Kidney (tissue), 22 donors: ENCODE measurements at places on chromosomes 16 and 17. TPM values are rescaled to one million over a fixed set of nuclear protein-coding genes. Genes with fewer than 3 reads are reported as not detected.
A peak's percentile ranks its signal among the peaks of the same experiment; 100 is the strongest.

- H3K27me3 ChIP-seq = no peaks in the 10 kb centered on the region
- H3K36me3 ChIP-seq = peaks cover 54% of the 10 kb centered on the region
- no peaks in the 10 kb centered on the region for H3K4me1 ChIP-seq
- DNase-seq = no peak
- H3K27ac ChIP-seq = no peak overlapping the region
Observed at GRCh38 chr17:67733449-67733848, 15.7 kb downstream of the NOL11 start.

DNA sequence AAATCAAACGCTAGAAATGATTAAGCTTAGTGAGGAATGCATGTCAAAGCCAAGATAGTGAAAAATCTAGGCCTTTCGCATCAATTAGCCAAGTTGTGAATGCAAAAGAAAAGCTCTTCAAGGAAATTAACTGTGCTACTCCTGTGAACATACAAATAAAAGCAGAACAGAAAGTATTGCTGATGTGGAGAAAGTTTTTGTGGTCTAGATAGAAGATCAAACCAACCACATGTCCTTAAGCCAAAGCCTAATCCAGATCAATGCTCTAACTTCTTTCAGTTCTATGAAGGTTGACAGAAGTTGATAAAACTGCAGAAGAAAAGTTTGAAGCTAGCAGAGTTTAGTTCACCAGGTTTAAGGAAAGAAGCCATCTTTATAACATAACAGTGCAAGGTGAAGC lies 1044.6 kb downstream of the CDH11 start:
- no peaks in the 10 kb centered on the region for H3K4me1 ChIP-seq
- no peak overlapping the region for H3K4me3 ChIP-seq
- H3K36me3 ChIP-seq = no peaks in the 10 kb centered on the region
- no peak overlapping the region for H3K27ac ChIP-seq
- H3K27me3 ChIP-seq = no peaks in the 10 kb centered on the region
- DNase-seq = no peak

- H3K4me1 ChIP-seq = no peaks in the 10 kb centered on the region
- H3K36me3 ChIP-seq = no peaks in the 10 kb centered on the region
- H3K27me3 ChIP-seq = no peaks in the 10 kb centered on the region
- H3K27ac ChIP-seq = no peak overlapping the region
Observed at GRCh38 chr17:33013596-33014375, 22.1 kb downstream of the SPACA3 start.

DNA sequence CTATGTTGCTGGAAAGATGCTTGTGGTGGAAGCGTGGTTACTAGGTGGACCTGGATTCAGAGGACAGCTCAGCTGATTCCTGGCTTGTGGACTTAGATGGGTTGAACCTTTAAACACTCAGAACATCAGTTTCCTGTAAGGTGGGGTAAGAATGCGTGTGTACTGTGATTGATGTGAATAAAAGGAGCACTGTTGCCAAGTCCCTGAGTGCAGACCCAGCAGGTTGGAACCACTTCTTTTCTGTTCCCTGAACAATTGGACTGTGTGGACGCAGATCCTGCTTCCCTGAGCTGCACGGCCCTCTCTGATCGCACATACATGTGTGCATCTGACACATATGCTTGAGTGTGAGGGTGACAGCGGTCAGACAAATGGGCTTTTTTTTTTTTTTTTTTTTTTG lies 37.5 kb downstream of the RPTOR start:
- H3K36me3 ChIP-seq = no peaks in the 10 kb centered on the region
- no peak overlapping the region for H3K4me3 ChIP-seq
- no peaks in the 10 kb centered on the region for H3K4me1 ChIP-seq
- H3K27ac ChIP-seq = no peak overlapping the region

DNA sequence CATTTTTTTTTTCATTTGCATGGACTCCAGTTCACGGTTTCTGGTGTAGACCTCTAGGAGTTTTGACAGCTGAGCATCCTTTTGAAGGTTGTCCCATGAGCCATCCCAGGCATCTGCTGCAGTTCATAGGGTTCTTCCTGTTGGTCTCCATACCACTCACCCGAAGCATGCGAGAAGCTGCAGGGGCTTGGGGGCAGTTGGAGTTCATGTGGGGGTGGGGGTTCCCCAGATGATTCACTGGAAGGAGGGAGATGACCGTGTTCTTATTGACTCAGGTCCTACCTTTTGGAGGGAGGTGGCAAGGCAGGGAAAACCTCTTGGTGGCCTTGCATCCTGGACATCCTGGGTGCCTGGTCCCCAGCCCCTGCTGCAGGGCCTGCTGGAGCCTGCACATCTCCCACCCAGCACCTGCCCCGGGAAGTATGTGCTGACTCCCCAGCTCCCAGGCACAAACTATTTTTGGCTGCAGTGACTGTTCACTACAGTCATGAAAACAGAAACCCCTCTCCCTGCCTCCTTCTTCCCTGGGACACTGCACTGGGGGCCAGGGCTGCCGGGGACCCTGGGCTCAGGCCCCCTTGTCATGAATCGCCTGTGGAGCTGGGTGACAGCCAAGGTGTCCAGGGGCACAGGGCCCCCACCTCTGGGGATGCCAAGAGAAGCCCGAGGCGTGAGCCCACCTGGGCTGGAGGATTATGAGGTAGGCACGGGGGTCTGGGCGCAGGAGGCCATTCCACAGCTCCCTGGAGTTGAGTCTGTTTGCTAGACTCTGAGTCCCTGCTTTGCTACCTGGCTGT lies 64.9 kb upstream of the LGALS9 start:
- H3K4me1 ChIP-seq = no peaks in the 10 kb centered on the region
- no peaks in the 10 kb centered on the region for H3K27me3 ChIP-seq
- no peaks in the 10 kb centered on the region for H3K36me3 ChIP-seq
- H3K4me3 ChIP-seq = no peak overlapping the region
- peak; percentile 67 for DNase-seq

RNF222 gene
- not detected for total RNA-seq

GRCh38 chr16:75087375-75087979 lies 29.1 kb downstream of the LDHD start:
- no peaks in the 10 kb centered on the region for H3K27me3 ChIP-seq
- H3K4me1 ChIP-seq = peaks cover 17% of the 10 kb centered on the region
- no peaks in the 10 kb centered on the region for H3K36me3 ChIP-seq
- peak; percentile 53 for DNase-seq
- H3K4me3 ChIP-seq = no peak overlapping the region
- H3K27ac ChIP-seq = no peak overlapping the region

DNA sequence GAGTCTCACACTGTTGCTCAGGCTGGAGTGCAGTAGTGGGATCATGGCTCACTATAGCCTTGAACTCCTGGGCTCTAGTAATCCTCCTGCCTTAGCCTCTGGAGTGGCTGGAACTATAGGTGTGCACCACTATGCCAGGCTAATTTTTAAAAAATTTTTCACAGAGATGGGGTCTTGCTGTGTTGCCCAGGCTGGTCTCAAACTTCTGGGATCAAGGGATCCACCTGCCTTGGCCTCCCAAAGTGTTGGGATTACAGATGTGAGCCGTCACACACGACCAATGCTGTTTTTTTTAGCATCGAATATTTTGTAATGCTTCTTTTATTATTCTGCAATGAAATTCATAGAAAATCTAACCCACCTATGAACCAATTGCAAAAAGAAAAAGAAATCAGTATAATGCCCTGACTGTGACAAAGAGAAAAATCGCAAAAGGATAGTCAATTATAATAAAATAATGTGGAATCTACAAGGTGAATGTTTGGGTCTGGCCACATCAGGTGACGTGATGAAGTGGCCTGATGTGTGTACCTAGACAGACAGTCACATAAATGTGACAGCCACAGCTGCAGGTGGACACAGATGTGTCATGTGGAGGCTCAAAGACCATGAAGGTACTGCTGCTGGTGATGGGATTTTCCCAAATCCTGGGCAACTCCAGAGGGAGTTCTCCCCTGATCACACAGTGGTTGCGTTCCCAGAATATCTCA lies 33.6 kb upstream of the ZCCHC14 start:
- H3K4me1 ChIP-seq = no peaks in the 10 kb centered on the region
- no peaks in the 10 kb centered on the region for H3K36me3 ChIP-seq
- H3K27ac ChIP-seq = no peak overlapping the region
- no peaks in the 10 kb centered on the region for H3K27me3 ChIP-seq

DNA sequence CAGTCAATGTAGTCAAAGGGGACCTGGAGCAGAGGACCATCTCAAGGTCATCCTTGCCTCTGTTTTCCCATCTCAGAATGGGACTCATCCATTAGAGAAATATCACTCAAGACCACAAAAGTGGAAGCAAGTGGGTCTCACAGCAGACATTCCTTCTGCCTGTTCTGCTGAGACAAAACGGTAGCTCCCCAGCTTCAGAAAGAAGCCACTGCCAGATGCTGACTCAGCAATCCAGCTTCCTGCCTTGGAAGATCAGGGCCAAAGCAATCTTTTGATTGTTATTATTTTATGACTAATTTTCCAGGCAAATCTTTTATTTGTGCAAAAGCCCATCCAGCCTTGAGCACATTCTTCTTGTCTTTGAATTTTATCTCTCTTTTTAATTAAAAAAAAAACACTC lies 86.8 kb downstream of the CCT6B start:
- H3K27me3 ChIP-seq = no peaks in the 10 kb centered on the region
- no peaks in the 10 kb centered on the region for H3K4me1 ChIP-seq
- H3K36me3 ChIP-seq = no peaks in the 10 kb centered on the region
- H3K4me3 ChIP-seq = no peak overlapping the region

- H3K27ac ChIP-seq = no peak overlapping the region
- H3K4me3 ChIP-seq = no peak overlapping the region
- no peaks in the 10 kb centered on the region for H3K36me3 ChIP-seq
- H3K27me3 ChIP-seq = no peaks in the 10 kb centered on the region
- no peak for DNase-seq
Observed at GRCh38 chr16:66175058-66175457, 191.4 kb upstream of the CDH5 start.

MT4 gene
- total RNA-seq = not detected

DNA sequence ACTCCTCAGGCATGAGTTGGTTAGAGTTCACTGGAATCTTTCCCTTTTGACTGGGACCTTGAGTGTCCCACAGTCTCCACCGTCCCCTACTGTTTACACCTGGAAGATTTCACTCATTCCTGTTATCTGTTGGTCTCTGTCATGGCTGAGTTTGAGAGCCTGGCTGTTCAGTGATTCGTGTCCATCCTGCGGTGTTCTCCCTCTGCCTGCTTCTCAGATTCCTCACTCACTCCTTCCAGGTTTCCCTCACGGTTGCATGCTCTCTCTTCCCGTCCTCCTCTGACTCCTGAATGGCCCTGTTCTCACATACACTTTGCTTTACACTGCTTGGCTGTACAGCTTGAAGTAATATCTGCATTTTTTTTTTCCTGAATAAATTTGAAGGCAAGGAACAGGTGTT lies 24.5 kb downstream of the OR1D5 start:
- no peaks in the 10 kb centered on the region for H3K36me3 ChIP-seq
- H3K4me3 ChIP-seq = no peak overlapping the region
- H3K27ac ChIP-seq = no peak overlapping the region
- DNase-seq = peak; percentile 46
- no peaks in the 10 kb centered on the region for H3K4me1 ChIP-seq
